ENCODE measurements at places on chromosomes 6 and 20. TPM values are rescaled to one million over a fixed set of nuclear protein-coding genes. Genes with fewer than 3 reads are reported as not detected.

The MCCD1 gene
- not detected for total RNA-seq

The RTEL1 gene
- total RNA-seq = 43.0 TPM

GRCh38 chr6:25692472-25692871 lies 40.5 kb downstream of the SCGN start:
- no peak for DNase-seq
- 0 out of 2 replicates have a peak, but pooled peaks cover 4% of the 10 kb centered on the region for H3K4me1 ChIP-seq
- H3K36me3 ChIP-seq = no peaks in the 10 kb centered on the region
- no peak overlapping the region for H3K4me3 ChIP-seq
- H3K27ac ChIP-seq = no peak overlapping the region

GRCh38 chr6:106446983-106447382 lies 86.5 kb downstream of the CRYBG1 start:
- H3K36me3 ChIP-seq = no peaks in the 10 kb centered on the region
- no peak overlapping the region for H3K4me3 ChIP-seq
- no peaks in the 10 kb centered on the region for H3K27me3 ChIP-seq
- H3K27ac ChIP-seq = no peak overlapping the region
- peaks cover 13% of the 10 kb centered on the region for H3K4me1 ChIP-seq

DNA sequence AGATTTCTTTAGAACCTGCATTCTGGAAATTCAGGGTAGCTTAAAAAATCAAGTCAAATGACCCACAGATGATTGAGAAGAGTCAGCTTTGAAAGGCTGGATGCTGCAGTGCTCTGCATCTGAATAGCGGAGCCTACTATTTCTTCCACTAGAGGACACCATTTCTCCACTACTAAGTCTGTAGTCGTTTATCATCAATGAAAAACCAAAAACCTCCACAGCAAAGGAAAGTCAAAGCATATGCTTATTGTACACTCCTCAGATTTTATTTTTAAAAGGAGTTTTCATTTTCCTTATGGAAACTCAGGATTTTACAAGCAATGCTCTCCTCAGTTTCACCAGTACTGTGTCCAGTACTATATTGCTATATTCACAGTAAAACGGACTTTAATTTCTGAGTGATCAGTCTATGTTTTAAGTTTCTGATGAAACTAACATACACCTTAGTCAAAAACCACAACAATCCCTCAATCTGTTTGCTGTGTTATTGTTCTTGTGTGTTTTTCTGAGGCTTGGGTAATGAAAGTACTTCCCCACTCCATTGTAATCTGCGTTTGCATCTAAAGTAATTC lies 50.5 kb upstream of the ENPP5 start:
- H3K36me3 ChIP-seq = no peaks in the 10 kb centered on the region
- peaks cover 50% of the 10 kb centered on the region for H3K27me3 ChIP-seq
- H3K27ac ChIP-seq = no peak overlapping the region
- no peak overlapping the region for H3K4me3 ChIP-seq

DNA sequence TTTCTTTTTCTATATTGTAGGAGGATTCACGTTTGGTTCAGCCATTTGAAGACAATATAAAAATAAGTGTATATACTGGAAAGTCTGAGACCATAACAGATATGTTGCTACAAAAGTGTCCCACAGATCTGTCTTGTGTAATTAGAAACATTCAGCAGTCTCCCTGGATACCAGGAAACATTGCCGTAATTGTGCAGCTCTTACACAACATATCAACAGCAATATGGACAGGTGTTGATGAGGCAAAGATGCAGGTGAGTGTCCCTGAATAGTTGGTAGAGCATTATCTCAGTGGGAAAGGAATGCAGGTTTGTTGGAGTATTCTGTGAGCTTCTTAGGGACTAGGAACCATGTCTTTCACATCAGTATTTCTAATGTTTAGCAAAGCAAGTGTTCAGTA lies 18.3 kb upstream of the ADGRF4 start:
- no peaks in the 10 kb centered on the region for H3K4me1 ChIP-seq
- H3K4me3 ChIP-seq = no peak overlapping the region
- H3K36me3 ChIP-seq = no peaks in the 10 kb centered on the region
- H3K27me3 ChIP-seq = no peaks in the 10 kb centered on the region

GRCh38 chr6:154140743-154141142 lies 101.7 kb downstream of the OPRM1 start:
- no peaks in the 10 kb centered on the region for H3K4me1 ChIP-seq
- peaks cover 4% of the 10 kb centered on the region for H3K27me3 ChIP-seq
- H3K36me3 ChIP-seq = no peaks in the 10 kb centered on the region
- no peak overlapping the region for H3K4me3 ChIP-seq

- H3K27me3 ChIP-seq = peaks cover 5% of the 10 kb centered on the region
- no peak overlapping the region for H3K4me3 ChIP-seq
- no peaks in the 10 kb centered on the region for H3K36me3 ChIP-seq
- no peaks in the 10 kb centered on the region for H3K4me1 ChIP-seq
Observed at GRCh38 chr20:64176971-64177370, 12.7 kb downstream of the MYT1 start.

Data from PC-3 (cell line).